ENCODE measurements at places on chromosomes 12 and 14. TPM values are rescaled to one million over a fixed set of nuclear protein-coding genes. Genes with fewer than 3 reads are reported as not detected.

Gene ZDHHC22
- total RNA-seq: not detected

Gene FIGNL2
- total RNA-seq: not detected

DNA sequence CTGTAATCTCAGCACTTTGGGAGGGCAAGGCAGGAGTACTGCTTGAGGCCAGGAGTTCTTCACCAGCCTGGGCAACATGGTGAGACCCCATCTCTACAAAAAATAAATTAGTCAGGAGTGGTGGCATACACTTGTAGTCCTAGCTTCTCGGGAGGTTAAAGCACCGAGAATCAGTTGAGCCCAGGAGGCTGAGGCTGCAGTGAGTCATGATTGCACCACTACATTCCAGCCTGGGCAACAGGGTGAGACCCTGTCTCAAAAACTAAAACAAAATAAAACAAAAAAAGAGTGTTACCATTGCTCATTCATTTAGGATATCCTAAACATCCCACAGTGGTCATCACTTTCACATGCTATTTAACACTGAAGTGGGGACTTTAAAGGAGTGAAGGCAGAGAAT, 7.8 kb downstream of the NEK9 start:
- DNase-seq: no peak
- no peak overlapping the region for H3K4me3 ChIP-seq
- H3K36me3 ChIP-seq: peaks cover 27% of the 10 kb centered on the region
- H3K4me1 ChIP-seq: peaks cover 28% of the 10 kb centered on the region

DNA sequence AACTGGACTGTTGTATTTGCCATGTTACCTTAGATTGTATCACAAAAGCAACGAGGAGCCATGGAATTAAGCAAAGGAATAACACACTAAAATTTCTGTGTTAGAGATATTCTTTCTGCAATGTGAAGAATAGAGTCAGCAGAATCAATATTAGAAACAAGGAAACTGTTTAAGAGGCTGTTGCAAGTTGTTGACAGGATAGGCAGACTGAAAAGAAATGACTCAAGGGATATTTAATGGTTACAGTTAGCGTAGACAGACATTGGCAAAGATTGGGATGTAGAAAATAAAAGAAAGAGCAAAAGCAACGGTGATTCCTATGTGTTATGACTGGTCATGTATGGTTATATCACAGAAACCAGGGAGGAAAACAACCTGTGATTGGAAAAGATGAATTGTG, 299.0 kb upstream of the PPFIA2 start:
- H3K27me3 ChIP-seq: no peaks in the 10 kb centered on the region
- no peaks in the 10 kb centered on the region for H3K36me3 ChIP-seq
- no peak overlapping the region for H3K4me3 ChIP-seq
- no peaks in the 10 kb centered on the region for H3K4me1 ChIP-seq

DNA sequence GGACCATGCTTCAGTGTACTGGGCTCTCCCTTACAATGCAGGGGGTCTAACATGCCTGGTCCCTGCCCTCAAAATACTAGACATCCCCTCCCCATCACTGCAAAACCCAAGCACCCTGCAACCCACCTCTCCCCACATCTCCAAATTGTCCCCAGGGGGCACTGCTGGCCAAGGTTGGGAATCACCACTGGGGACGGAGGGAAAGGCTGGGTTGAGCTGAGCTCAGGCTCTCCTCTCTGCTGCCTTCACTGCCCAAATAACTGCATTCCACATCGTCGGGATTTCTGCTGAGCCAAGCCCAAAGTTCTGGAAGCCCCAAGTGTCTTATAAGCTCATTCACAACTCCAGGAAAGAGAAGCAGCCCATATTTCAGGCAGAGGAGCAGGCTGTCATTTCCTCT, 69.6 kb downstream of the NT5DC3 start:
- no peak overlapping the region for H3K4me3 ChIP-seq
- peak; percentile 23 for DNase-seq
- H3K27me3 ChIP-seq: no peaks in the 10 kb centered on the region
- H3K4me1 ChIP-seq: peaks cover 6% of the 10 kb centered on the region

DNA sequence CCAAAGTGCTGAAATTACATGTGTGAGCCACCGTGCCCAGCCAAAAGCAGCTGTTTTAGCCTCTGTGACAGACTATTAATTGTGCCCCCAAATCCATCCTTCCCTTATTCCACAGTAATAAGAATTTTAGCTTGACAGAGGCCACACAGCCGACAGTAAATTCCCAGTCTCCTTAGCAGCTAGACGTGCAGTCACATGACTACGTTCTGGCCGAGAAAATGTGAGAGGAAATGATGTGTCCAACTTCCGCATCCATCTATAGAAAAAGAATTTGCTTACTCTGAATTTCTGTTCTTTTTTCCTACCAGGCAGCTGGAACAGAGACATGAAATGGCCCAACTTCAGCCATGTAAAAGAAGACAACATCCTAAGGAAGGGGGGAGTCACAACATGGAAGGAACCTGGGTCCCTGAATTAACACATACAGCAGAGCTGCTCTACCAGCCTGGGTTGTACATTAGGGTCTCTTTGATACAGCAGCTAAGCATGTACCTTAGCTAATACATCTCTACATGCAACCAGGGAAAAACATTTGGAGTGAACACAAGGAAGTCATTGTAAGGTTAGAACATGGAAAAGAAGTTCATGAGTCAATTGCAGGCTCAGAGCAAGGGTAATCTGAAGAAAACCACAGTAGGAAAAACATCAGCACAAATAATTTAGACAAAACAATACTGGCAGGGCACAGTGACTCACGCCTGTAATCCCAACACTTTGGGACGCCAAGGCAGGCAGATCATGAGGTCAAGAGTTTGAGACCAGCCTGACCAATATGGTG, 35.5 kb downstream of the CIT start:
- peaks cover 45% of the 10 kb centered on the region for H3K36me3 ChIP-seq
- peak overlapping the region; percentile 67 for H3K27ac ChIP-seq
- no peaks in the 10 kb centered on the region for H3K27me3 ChIP-seq

GRCh38 chr12:42571327-42572009, 18.1 kb downstream of the PRICKLE1 start:
- no peak overlapping the region for H3K27ac ChIP-seq
- H3K4me3 ChIP-seq: no peak overlapping the region
- no peaks in the 10 kb centered on the region for H3K36me3 ChIP-seq
- no peak for DNase-seq
- peaks cover 4% of the 10 kb centered on the region for H3K27me3 ChIP-seq
- H3K4me1 ChIP-seq: no peaks in the 10 kb centered on the region

DNA sequence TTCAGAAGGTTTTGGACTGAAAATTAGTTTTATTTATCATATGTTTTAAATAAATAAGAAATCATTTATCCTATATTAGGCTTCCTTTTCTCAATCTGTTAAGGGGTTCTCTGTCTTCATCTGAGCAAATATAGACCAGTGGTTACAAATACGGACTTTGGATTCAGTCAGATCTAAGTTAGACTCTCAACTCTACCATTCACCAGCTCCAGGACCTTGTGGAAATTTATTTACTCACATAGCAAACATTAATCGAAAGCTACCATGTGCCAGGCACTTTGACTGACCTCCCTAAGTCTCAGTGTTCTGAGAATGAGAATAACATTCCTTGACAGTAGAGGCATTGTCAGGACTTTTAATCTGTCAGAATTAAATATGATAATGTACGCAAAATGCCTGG, 22.3 kb downstream of the KCNK10 start:
- no peak overlapping the region for H3K27ac ChIP-seq
- no peak for DNase-seq
- peaks cover 4% of the 10 kb centered on the region for H3K27me3 ChIP-seq
- H3K4me1 ChIP-seq: no peaks in the 10 kb centered on the region
- no peaks in the 10 kb centered on the region for H3K36me3 ChIP-seq
- no peak overlapping the region for H3K4me3 ChIP-seq
